NCI-H510A (cell line): ENCODE measurements at places on chromosomes 7 and 10.

GRCh38 chr10:97713339-97713825 is at the start of gene MARVELD1:
MARVELD1 (plus strand) TSS chr10:97713730; CDS start chr10:97713877, 147 bp downstream.
- DNase-seq: peak; percentile 54

DNA sequence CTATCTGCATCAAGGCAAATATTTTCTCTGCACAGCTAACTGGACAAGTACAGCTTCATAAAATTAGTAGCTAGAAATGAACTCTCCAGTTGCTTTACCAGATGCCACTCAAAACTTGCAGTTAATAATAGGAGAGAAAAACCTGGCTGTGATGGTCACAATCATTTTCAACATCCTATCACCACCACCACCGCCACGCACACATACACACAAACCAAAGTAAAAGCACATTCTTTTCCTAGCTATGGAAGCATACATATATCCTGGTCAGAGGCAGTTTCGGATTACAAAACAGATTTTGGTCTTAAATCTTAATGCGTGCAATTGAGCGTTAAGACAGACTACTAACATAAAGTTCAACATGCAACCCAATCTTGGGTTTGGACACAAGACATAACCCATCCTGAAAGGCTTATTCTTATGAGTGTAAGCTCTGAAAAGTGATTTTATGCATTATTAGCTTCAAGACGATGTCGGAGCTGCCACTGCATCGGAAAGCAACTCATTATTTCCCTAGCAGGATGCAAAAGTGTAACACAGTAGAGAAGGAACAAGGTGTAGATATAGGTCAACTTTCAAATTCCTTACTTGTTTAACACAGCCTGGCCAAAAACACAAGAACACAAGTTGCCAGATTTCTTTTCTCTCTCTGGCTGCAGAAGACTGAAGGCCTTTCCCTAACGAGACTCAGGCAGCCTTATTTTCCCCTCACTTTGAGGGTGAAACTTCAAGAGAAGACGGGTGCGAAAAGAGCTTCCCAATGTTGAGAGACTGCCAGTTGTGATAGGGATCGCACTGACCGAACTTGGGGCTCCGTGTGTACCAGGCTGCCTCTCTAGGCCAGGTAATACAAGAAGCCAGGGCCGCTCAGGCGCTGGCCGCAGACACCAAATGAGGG is 1.2 kb downstream of the CACUL1 start:
- no peak for DNase-seq

DNA sequence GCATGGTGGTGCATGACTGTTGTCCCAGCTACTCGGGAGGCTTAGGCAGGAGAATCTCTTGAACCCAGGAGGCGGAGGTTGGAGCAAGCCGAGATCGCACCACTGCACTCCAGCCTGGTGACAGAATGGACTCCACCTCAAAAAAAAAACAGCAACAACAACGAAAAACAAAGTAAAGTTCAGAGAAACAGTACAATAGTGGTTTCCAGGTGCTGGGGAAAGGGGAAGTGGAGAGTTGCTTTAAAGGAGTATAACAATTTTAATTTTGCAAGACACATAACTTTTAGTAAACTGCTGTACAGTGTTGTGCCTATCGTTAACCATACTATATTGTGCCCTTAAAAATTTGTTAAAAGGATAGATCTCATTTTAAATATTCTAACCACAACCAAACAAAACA is 662.7 kb upstream of the POT1 start:
- DNase-seq: no peak

DNA sequence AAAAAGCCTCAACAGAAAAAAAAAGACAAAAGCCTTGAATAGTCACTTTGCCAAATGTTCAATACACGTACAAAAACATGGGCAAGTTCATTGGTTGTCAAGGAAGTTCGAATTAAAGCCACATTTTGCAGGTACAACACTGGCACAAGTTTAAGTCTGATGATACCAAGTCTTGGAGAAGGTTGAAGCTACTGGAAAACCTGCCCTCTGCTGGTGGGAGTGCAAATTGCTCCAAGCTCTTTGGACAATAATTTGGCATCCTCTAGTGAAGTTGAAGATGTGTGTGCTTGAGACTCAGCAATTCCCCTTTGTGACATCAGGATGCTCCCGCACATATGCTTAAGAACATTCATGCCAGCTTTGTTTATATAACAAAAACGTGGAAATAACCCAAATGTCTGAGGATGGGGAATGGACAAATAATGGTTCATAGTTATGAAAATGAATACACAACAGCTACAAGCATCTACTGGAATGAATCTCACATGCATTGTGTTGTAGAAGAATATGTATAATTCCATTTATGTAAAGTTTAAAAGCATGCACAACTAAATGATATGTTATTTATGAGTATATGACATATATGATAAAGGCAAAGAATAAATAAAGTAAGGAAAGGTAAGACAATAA is 120.0 kb upstream of the PLPP4 start:
- no peak for DNase-seq

DNA sequence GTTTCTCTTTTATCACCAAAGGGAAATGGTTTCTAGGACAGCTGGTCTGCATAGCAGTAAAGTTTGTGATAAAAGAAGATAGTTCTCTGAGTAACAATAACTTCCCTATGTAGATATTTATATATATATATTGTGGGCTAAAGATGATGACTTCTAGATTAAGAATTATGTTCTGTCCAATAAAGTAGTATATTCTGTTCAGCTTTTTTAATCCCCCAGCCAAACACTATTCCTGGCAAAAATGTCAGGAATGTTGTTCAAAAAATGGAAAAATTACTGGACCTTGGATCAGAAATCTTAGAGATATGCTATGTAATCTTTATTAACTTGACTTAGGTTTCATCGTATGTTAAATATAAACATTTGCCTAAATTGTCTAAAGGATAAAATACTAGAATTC is 136.3 kb upstream of the GNAI1 start:
- no peak for DNase-seq

GRCh38 chr10:5442065-5442989 is 30.0 kb downstream of the NET1 start:
- DNase-seq: no peak

DNA sequence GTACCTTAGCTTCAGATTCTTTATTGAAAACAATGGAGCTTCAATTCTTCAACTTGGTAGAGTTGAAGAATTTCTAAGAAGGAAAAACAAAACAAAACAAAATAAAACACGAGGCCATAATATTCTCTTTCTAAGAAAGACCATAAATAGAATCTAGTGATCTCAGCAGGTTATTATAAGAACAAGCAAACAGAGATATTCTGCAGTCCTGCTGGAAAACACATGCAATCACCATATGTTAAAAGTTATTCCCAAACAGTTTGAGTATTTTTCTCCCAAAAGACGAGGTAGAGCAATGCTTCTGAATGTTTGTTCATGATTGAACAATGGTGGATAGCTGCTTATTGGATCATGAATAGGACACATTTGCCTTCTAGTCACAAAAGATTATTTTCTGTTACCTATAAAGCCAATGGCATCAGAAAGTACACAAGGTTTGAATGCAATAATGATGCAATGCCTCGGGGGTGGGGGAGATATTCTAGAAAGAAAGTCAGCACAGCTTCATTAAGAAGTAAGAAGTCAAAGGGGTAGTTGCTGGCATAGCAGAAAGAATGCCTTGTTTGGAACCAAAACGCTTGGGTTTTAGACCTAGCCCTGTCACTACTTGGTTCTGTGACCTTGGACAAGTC is 59.3 kb downstream of the CREB3L2 start:
- no peak for DNase-seq

GRCh38 chr10:71493741-71494140 is 97.0 kb downstream of the CDH23 start:
- DNase-seq: no peak

DNA sequence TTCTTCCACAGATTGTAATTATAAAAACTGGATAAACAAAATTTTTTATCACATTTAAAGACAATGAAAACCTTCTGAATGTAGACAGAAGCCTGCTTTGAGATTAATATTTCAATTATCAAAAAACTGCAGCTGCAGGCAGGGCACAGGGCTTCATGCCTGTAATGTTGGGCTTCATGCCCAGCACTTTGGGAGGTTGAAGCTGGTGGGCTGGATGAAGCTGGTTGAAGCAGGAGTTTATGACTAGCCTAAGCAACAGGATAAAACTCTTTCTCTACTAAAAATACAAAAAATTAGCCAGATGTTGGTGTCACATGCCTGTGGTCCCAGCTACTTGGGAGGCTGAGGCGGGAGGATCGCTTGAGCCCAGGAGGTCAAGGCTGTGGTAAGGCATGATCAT is 41.2 kb downstream of the PDZD8 start:
- DNase-seq: no peak

GRCh38 chr10:23453465-23453864 is 14.6 kb downstream of the OTUD1 start:
- DNase-seq: no peak

GRCh38 chr10:114806562-114807391 is 14.8 kb upstream of the FHIP2A start:
- no peak for DNase-seq
